ENCODE measurements at places on chromosomes 7 and 10. TPM values are rescaled to one million over a fixed set of nuclear protein-coding genes. Genes with fewer than 3 reads are reported as not detected.

TCAF2 gene
- 31.4 TPM for total RNA-seq

DNA sequence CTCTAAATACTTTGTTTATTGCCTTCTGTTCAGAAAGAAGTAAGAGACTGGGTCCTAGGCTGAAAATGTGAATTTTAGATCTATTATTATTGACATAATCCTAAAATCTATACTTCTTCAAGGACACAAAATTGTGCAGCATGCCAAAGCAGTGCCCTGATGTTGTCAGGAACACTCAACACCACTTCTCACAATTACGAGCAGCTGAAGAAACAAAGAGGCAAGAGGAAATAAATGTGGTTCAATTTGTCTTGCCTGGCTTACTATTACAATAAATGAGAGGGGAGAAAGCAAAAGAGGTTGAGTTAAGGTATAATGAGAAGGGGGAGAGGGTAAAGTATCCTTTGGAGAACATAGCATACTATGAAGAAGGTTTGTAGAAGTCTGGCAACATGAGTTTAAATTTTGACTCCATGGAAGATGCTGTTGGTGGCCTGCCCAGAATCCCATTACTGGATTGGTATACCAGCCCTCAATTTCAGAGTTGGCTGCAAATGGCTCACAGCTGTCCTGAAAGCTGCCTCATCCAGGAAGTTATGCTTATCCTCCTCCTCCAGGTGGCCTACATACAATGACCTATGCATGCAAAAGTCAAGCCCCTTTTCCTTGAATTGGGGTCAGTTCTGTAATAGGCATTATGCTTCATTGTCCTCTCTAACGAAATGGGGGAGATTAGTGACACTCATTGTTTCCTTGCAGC lies 274.6 kb upstream of the SMIM30 start:
- no peak for DNase-seq

- DNase-seq = no peak
Observed at GRCh38 chr10:110360857-110361474, 56.2 kb upstream of the SMNDC1 start.

DNA sequence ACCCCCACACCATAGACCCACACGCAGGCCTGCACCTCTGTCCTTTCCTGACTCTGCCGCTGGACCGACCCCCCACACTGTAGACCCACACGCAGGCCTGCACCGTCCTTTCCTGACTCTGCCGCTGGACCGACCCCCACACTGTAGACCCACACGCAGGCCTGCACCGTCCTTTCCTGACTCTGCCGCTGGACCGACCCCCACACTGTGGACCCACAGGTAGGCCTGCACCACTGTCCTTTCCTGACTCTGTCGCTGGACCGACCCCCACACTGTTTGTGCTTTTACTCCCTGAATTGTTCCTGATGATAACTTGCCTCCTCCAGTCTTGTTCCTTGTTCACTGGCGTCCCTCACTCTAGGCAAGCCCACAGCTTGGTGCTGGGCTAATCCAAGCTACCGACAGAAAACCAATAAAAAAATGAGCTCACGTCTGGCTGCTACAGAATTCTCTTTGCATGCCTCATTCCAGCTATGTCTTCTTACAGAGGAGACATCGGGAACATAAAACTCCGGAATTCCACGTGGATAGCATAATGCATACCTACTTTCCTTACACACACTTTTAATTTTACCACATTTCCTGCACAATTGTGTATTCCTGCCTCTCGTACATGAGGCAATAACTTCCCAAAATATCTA lies 494.3 kb downstream of the PTPRN2 start:
- no peak for DNase-seq

GRCh38 chr10:97356318-97356914 lies 21.9 kb upstream of the FRAT2 start:
- DNase-seq = no peak

SEMA4G gene
- total RNA-seq = 0.59 TPM

SAMD9 gene
- 2.9 TPM for total RNA-seq

- DNase-seq = no peak
Observed at GRCh38 chr7:11195502-11195901, 221.8 kb downstream of the PHF14 start.

GRCh38 chr10:48658975-48659269 lies 25.8 kb upstream of the WDFY4 start:
- DNase-seq = no peak

DNA sequence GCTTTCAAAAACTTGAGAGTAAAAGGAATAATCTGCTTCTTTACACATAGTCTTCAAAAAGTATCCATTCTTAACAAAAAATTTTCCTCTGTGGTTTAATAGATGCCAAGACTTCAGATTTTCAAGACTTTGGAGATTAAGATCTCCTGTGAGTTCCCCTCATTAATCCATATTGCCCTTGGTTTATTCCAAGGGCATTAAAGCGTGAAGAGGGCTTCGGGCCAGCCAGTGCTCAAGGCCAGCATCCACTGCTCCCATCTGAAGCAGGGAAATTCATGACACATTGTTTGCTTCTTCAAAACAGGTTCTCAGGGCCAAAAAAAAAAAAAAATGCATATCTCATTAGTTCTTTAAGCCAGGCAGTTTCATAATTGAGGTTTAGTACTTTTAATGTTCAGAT lies 137.3 kb upstream of the RHOBTB1 start:
- DNase-seq = no peak

GRCh38 chr10:1406132-1406966 lies 331.0 kb downstream of the ADARB2 start:
- no peak for DNase-seq

DNA sequence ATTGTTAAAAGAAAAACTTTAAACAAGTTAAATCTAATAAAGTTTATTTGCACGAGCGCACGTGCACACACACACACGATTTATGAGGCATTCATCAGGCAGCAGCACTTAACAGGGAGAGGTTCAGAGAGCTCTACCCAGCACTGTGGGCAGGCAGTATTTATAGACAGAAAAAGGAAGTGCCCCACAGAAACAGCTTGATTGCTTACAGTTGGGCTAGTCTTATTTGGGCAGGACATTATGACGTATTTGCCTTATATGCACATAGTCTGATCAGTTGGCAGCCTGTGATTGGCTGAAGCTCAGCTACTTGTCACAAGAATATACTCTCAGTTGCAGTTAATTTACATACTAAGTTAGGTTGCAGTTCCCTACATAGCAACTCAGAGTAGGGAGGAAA lies 1.2 kb upstream of the SDHAF3 start:
- DNase-seq = no peak

DNA sequence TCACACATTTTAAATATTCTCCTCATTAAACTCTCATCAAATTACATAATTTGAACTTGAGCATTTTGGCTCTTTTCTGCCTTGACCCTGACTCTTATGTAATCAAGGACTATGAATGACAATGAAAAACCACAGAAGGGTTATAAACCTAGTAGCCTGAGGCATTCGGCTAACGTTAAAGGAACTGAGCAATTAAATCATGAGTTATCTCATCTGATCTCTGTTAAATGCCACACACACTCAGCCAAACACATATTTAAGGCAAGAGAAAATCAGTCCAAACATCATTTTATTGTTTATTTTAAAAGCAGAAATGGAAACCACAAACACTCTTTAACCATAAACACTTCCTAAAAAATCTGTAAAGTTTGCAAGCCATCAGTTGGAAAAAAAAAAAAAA lies 204.3 kb downstream of the DGKI start:
- DNase-seq = no peak

MYPN gene
- not detected for total RNA-seq

DNA sequence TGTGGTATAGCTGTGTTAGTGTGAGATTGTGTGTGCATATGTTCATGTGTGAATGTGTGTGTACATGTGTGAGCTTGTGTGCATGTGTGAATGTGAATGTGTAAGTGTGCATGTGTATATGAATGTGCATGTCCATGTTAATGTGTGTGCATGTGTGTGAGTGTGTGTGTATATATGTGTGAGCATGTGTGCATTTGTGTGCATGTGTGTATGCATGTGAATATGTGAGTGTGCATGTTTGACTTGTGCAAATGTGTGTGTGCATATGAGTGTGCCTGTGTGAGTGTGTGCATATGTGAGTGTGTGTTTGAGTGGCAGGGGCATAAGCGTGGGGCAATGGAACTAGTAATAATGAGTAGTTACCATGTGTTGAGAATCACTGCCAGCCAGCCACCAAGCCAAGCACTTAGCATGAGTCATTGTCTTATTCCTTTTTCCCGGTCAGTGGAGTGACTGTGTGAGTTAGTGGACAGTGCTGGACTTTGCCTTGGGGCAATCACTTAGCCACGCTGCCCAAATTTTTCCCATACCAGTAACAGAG lies 46.3 kb upstream of the SHH start:
- no peak for DNase-seq

NXPH1 gene
- not detected for total RNA-seq

DNA sequence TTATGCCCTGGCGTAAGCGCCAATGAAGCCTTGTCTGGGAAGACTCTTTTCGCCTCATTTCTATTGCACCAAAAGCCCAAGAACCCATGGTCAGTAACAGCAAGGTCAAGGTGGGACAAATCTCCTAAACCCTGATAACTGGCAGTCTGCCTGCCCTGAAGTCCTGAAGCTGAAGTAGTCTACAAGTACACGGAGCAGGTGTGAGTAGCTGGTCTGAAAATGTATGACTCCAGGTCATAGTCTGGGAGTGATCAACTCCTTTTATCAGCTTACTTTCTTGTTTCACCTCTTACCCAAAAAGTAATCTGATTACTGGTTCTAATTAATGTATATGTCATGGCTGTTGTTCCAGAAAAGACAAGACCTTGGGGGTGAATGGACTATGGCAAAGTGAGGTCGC lies 107.3 kb upstream of the EFCAB10 start:
- DNase-seq = no peak

- peak; percentile 75 for DNase-seq
Observed at GRCh38 chr7:51067757-51068156, 248.9 kb downstream of the COBL start.

GRCh38 chr7:70937424-70937823 lies 194.5 kb upstream of the GALNT17 start:
- no peak for DNase-seq

GRCh38 chr7:17716816-17717215 lies 223.5 kb downstream of the SNX13 start:
- DNase-seq = no peak

IL6 gene
- total RNA-seq = 3.8 TPM

CUBN gene
- 0.41 TPM for total RNA-seq

GRCh38 chr7:116938678-116939077 lies 14.6 kb upstream of the ST7 start:
- DNase-seq = no peak

WASHC2A gene
- 17.0 TPM for total RNA-seq

CCDC3 gene
- not detected for total RNA-seq

DNA sequence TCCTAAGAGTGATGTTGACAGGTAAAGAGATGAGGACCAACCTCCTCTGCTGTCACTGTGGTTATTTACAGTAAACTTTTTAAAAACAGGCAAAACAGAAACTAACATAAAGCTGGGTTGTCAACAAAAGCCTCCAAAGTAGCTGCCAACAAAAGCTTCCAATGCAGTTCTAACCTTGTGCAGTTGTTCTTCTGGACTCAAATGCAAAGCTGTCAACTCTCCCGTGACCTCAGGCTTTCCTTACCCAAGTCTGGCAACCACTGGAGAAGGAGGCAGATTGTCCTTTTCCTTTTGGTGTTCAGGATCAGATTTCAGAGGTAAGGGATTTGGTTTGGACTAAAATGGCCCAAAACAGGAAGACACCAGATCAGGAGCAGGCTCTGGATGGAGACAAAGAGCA lies 63.1 kb downstream of the DLG5 start:
- no peak for DNase-seq

GRCh38 chr10:44422570-44423101 lies 37.7 kb upstream of the CXCL12 start:
- no peak for DNase-seq

Measured in activated naive CD4-positive, alpha-beta T cell treated with anti-CD3 and anti-CD28 coated beads for 36 hours (primary cell).